Natural killer cell (primary cell): ENCODE measurements at places on chromosomes 6 and 20. TPM values are rescaled to one million over a fixed set of nuclear protein-coding genes. Genes with fewer than 3 reads are reported as not detected.

MUCL3 gene
- not detected for total RNA-seq

KIF13A gene
- 15.0 TPM for total RNA-seq

RHAG gene
- not detected for total RNA-seq

SLC32A1 gene
- total RNA-seq, result not detected

SAMD5 gene
- not detected for total RNA-seq

ASIP gene
- not detected for total RNA-seq

FBXO30 gene
- total RNA-seq, result 5.9 TPM

- DNase-seq, result no peak
Observed at GRCh38 chr6:32659856-32660595, 6.4 kb downstream of the HLA-DQB1 start.

- no peak for DNase-seq
Observed at GRCh38 chr6:18595774-18596530, 208.8 kb downstream of the RNF144B start.

DNA sequence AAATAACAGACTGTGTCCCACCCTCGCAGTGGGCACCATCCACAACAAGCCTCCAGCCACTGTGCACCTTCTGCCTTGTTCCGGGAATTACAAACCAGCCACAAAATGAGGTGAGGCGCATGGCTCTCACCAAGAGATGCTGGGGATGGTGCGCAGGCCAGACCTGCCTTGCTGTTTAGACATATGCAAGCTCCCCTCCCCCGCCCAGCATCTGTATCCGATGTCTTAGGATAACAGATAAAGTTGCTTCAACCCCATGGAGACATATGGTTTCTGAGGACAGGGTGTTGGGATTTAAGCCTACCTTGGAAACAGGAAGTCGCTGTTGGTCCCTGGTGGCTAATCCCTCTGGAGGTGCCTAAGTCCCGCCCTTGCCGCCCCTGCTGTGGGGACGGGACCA is 50.4 kb upstream of the MPC1 start:
- no peak for DNase-seq

DNA sequence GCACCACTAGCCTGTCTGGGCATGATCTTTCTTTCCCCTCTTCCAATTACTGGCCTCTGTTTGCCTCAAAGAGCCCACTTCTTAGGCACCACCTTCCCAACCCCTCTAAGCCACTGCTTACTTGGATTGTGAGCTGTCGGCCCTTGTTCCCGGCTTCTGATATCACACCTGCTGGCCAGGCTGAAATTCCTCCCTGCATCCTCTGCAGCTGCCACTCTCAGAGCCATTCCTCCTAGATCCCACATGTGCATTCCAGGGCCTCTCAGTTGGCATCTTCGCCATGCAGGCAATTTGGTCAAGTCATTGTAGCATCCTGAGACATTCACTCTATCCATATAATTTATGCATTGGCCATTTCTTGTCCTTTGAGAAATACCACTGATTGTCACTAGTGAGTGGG is 135.9 kb downstream of the OLIG3 start:
- DNase-seq, result no peak

- no peak for DNase-seq
Observed at GRCh38 chr20:45841407-45842129, 8.0 kb downstream of the SNX21 start.

DNA sequence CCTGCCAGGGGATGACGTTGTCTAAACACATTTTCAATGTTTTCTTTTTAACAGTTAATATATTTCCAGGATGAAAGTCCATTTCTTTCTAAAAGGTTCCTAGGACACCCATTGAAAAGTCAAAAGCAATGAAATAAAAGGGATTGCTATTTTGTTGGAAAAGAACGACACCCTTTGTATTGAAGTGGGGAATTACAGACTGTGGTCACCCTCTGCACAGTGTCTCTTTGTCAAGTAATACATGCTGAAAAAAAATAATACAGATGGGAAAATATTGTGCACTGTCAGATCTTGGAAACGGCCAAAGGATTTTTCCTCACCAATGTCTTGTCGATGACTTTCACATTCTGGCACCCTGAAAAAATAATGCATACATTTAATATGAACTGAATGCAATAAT is 56.9 kb downstream of the HAO1 start:
- DNase-seq, result no peak

DNA sequence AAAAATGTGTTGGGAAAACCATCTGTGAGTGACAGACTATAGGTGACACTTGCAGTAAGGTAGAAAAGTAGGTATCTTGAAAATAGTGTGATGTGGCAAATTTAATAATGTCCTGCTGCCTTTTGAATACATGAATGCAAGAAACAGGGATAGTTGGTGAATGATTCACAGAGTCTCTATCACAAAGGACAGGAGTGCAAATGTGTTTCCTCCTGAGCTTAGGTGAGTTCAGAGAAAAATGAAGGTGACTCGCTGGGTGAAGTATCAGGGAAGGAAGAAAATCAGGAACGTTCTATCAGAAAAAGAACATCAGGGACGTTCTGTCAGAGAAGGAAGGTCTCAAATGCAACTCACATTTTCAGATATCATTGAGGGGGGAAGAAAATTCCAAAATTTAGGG is 557.8 kb upstream of the SLC35B3 start:
- no peak for DNase-seq

DNA sequence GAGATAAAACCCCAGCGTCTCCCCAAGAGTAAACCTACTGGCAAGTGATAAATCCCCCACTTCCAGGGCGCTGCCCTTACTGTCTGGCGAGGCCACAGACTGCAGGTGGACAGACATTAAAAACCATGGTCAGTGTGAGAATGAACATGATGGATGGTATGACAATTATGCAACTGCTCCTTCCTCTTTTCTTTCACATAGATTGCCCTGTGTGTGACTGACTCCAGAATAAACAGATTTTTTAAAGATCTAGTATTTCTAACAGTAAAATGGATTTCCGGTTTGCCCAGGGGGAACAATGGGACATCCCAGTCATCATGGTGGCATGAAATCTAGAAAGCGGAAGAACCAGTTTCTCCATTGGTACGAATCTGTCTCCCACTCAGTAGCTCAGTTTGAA is 153.7 kb downstream of the FOXC1 start:
- DNase-seq, result no peak

GRCh38 chr6:44892579-44892978 is 435.6 kb upstream of the RUNX2 start:
- DNase-seq, result no peak

GRCh38 chr6:64984948-64985347 is 722.1 kb downstream of the EYS start:
- DNase-seq, result no peak

DNA sequence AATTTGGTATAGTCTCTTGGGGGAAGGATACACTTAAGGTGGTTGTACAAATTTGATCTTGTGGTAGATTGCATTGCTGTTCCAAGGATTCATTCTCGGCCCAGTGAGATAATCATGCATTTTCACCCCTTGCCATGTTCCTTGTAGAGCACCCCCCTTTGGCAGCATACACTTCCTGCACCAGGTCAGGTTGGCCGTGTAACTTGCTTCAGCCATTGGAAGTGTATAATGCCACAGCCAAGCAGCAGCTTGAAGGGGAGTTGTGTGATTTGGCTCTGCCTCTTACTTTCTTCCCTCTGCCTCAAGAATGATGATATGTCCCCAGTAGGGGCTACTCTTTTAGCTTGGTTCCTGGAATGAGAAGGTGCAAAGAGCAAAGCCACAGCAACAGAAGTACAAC is 21.9 kb downstream of the CCN2 start:
- DNase-seq, result no peak

GRCh38 chr20:48763216-48763914 is 64.4 kb downstream of the PREX1 start:
- DNase-seq, result no peak

DNA sequence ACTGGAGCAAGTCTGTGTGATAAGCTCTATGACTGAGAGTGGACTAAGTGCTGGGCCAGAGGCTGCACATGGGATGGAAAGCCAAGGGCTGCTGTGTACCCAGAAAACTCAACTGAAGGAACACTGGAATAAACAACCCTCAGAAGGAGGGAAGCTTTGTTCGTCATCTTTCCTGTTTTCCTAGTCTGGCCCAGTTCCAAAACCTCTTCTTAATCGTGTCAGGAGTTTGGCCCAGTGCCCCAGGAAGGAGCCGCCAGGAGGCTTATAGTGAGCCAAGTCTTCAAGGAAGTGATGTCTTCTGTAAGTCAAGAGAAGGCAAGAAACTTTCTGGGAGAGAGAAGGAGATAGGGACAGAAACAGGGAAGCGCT is 23.3 kb upstream of the TOP1 start:
- no peak for DNase-seq

- DNase-seq, result no peak
Observed at GRCh38 chr6:41584668-41585205, 38.6 kb downstream of the FOXP4 start.

GRCh38 chr20:29326376-29327070 is 1930.9 kb upstream of the DEFB115 start:
- DNase-seq, result no peak

DNA sequence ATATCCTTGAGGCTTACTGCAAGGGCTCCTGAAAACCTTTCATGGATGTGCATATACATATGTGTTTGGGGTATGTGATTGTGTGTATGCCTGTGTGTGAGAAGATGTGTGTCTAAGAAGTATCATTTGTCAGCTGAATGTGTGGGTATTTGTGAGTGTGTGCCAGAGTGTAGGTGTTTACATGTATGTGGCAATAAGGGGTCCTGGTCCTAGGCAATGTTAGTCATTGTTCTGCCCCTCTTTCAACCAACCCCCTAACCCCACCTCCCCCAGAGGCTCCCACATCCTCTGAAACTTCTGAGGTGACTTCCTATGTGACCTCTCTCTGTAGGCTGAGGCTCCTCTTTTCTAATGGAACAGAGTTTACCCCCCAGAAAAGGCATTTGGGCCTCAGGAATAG is 186.4 kb downstream of the LRFN2 start:
- no peak for DNase-seq

GRCh38 chr6:46170357-46171289 is at the start of gene ENPP5:
Gene ENPP5 (minus strand): TSS chr6:46170980. CDS start chr6:46168262, 2,718 bp downstream.
- DNase-seq, result peak; percentile 76

GRCh38 chr20:37337208-37337991 is 8.5 kb upstream of the SRC start:
- DNase-seq, result no peak

DNA sequence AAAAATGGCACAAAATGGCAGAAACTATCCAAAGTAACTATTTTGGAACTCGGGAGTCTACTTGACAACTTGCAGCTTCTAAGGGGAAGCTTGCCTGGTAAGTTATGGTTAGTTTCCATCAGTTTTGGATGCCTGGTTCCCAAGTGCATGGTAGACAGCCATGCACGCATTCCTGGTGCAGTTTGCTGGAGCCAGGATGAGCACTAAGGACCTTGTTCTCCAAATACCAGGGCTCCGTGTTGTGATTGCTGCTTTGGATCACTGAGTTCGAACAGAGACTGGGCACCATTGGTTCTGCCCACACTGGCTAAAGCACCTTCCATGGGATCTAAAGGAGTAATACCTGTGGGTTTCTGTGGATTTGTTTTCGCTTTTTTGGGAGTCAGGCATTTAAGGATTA is 103.7 kb downstream of the FAM120B start:
- no peak for DNase-seq

DNA sequence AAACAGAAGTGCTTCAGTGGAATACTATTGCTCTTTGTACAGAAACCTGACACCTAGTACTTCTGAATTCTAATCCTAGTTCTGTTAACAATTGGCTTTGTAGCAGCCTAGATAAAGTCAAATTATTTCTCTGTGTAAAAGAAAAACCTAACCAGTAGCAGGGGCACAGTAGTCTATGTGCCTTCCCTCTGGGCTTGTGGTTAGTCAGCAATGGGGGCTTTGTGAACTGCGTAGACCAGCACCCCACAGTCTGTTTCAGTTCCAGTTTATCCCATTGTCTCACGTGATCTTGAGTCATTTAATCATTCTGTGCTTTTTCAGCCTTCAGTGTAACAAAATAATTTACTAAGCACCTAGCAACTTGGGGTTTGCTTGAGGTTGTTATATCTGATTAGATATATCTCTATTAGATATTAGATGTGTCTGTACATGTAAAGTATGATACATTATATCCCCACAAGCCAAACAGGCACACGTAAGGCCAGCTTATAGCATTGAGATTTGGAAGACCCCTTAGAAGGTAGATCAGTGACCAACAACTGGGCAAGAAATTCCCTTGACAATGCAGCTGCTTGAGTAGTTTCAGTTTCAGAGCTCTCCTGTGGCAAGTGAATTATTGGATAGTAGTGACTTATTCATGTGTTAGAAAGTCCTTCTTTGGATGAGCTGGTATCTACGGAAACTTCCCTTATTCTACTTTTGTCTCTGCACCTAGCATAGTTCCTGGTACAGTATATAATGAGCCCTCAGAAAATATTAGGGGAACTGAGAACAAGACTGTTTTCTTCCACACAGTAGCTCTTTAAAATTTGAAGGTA is 27.9 kb upstream of the CCR6 start:
- DNase-seq, result no peak

DNA sequence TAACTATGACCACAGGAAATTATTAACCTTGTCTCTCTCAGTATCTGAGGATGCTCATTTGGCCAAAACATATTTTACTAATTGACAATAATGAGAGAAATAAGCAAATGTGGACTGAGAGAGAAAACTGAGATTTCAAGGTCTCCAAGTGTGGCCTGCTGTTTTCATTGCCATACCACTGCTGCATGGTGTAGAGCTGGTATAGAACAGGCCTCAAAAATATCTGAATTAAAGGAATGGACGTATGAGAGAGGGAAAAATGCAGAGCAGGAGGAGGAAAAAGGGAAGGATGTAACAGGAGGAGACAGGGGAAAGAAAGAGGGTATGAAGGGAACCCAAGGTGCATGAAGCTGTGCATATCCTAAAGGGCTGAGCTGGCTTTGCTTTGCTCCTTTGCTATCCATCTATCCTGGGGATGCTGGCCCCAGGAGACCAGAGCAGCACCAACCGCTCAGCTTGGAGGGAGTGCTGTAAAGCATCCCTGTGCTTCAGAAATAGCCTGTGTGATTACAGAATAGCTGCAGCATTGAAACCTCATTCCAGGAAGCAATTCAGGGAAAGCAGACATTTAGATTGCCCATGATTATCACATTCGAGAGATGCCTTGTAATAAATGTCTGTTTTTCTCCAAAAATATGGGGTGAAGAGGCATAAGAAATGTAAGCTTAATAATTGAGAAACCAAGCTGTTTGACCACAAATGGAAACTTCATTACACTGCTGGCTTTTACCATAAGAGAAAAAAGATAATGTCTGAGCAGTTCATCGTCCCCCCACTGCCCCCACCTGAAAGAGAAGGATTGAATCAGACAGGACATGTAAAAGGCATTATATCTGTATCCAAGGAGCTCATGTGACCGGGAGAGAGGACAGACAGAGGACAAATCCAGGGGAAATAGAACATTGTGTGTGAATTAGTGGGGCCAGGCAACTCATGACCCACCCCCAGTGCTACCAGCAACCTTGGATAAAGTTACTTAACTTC is 80.6 kb downstream of the F13A1 start:
- DNase-seq, result no peak

GRCh38 chr20:32764005-32764960 is 2.1 kb downstream of the DNMT3B start:
- no peak for DNase-seq
